Stimulated activated CD4-positive, alpha-beta T cell treated with anti-CD3 and anti-CD28 coated beads, Interleukin-1b, Interleukin-23, amount 100 ng/mL, for 1 hour (primary cell): ENCODE measurements at places on chromosomes 3 and 15.

GRCh38 chr3:52843108-52843865, 8.5 kb upstream of the MUSTN1 start:
- no peak for DNase-seq

DNA sequence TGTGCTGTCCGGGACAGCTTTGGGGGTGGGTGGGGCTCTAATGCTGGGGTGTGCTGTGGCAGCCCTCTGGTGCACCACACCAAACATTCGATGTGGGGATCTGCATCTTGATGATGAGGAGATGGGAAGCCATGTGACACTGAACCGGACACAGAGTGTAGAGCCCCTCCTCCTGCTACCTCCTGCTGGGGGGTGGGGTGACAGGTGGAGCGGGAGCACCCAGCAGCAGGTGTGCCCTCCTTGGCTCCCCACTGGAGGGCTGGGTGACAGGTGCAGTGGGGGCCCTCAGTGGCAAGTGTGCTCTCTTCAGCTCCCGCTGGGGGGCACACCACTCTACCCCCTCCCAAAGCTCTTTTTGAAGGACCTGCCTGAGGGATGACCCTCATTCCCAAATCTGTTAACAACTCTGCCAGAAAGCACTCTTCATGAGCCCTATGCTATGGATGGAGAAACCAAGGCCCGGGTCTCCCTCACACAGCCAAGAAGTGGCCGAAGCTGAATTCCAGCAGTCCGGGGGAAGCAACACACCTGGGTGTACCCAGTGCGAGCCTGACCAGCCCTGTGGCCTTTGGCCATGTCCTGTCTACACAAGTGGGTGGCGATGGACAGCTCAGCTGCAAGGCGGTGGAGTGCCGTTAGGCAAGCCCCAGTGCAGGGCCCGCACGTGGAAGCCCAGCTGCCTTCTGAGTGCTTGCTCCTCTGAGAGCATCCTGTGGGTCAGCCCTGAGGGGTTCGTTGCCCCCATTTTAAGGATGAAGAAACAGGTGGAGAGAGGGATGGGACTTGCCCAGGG, 609 bp upstream of the UROC1 start:
- no peak for DNase-seq

DNA sequence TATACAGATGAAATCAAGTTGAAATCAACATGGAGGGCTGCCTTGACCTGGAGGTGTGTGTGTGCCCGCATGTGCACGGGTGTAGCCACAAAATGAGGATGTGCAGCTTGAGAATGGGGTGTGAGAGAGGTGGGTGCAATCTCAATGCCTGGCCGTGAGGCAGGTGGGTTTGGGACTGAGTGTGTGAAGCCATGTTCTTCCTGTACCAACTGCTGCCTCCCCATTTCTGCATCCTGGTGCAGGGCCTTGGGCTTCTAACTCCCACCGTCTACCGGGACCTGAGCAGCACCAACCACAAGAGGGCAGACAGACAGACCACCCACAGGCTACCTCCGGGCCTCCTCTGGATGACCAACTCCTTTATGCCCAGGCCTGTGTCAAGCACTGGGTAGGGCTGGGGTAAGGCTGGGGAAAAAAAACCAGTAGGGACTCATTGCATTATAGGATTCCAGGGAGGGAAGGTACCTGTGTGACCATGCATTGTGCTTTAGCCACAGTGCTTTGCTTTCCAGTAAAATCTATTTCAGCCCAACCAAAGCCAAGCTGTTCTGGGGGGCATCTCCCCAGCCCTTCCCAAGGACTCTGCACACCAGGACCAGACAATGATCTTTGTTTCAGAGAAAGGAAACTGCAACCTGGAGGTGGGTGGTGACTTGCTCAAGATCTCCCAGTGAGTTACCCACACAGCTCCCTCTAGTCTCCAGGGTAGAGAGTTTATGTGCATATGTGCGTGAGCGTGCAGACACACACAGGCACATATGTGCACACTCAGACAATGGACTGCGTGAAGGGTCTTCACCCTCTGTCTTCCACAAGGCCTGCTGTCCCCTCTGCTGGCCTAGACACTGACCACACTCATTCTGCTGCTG, 162.2 kb upstream of the TLE3 start:
- no peak for DNase-seq

DNA sequence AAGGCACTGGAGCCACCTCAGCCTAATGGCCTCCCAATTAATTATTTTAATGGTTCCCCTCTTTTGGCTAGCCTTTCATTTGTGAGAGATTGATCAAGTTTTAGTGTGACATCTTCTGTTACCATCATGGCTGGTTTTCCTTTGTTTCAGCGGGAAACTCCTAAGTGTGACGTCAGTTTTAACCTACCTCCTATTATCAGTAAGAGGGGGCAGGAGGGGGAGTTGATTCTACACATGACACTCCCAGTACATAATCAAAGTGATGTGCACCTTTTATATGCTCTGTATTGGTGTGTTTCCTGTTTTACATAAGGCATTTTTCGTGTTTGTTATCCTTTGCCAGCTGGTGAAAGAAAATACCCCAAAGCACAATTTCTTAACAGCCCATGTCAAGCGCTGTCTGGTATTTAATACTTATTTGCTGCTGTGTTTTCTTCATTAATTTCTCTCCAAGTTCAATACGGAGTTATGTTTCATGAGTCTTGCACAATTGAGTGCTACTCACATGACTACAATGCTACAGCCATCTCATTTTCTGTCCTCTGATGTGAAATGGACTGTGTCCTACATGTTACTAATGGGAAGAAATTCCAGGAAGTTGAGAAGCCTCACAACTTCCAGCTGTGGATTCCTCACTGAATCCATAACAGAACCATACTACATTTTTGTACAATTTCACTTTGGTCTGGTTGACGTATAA, 52.2 kb upstream of the POLR2M start:
- no peak for DNase-seq

DNA sequence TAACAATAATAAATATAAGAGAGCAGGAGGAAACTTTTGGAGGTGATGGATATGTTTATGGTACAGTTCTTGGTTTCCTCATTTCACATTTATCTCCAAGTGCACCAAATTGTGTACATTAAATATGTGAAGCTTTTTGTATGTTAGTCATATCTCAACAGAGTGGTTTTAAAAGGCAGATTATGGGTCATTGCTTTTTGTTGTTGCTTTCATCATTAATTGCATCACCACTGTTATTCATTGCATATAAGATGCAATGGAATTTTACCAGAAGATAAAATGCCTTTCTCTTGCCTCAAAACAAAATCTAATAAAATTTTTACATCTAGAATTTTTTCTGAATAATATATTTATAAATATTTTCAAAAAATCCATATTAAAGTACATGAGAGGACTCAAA, 1198.9 kb upstream of the GBE1 start:
- no peak for DNase-seq

GRCh38 chr3:13494463-13495350, 14.6 kb downstream of the HDAC11 start:
- no peak for DNase-seq

- no peak for DNase-seq
Measured at GRCh38 chr3:8709801-8710507, 23.6 kb upstream of the CAV3 start.

DNA sequence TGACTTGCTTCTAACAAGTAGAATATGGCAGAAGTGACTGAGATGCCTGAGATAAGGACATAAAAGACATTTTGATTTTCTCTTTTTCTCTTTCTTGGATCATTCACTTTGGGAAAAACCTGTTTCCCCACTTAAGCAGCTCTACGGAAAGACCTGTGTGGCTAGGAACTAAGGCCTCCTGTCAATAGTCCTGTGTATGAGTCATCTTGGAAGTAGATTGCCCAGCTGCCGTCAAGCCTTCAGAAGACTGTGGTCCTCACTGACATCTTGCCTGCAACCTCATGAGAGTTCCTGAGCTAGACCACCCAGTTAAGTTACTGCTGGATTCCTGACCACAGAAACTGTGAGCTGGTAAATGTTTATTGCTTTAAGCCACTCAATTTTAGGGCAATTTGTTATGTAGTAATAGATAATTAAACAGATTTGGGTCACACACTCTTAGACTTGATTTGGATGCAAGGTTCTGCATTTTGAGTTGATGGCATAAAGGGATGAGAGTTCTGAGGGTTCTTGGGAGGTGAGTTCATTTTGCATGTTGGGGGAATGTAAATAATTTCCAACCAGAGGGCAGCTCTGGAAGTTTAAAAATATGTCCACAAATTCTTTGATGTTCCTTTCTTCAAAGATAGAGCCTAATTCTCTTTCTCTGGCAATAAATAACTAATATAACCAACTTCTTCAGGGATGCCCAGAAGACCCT, 229.2 kb downstream of the SQOR start:
- no peak for DNase-seq

GRCh38 chr3:177597311-177598096, 400.2 kb upstream of the TBL1XR1 start:
- no peak for DNase-seq

DNA sequence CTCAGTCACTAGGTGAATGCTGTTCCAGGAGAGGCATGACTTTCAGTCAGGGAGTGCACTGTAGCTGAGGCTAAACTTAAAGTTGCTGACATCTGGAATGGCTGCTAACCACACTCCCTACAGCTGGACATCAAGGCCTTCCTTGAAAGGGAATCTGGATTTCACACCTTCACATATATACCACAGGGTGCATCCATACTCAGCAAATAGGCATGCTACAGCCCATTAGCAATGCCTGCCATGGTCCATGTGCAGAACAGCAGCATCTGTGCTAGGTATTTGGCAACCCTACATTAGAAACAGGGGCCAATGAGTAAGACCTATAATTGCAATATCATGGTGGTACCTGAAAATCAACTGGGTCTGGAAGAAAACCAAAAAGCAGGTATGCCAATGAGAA, 74.8 kb downstream of the SNTN start:
- no peak for DNase-seq

GRCh38 chr15:42385206-42385979, 26.1 kb downstream of the CAPN3 start:
- DNase-seq = no peak

DNA sequence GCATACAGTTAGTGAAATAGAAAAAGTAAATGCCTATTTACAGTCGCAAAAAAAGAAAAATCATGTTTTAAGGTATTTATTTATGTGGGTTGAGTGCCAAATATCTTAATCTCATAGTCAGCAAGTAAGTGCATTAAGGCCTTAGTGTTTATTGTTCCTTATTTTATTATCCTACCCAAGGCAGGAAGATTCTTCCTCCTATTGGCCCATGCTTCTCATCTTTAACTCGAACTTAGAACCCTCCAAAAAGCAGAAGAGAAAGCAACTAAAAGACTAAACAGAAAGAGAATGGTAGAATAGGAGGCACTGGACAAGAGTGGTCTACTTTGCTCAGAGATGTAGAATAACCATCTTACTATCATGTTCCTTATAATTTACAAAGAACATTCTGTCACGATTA, 7.5 kb downstream of the RFX7 start:
- DNase-seq = no peak

- no peak for DNase-seq
Measured at GRCh38 chr3:190826018-190826417, 36.5 kb downstream of the GMNC start.

GRCh38 chr3:113898892-113899291, 48.9 kb upstream of the ZDHHC23 start:
- no peak for DNase-seq

GRCh38 chr3:23607184-23607847, 198.4 kb upstream of the UBE2E1 start:
- no peak for DNase-seq

- DNase-seq = no peak
Measured at GRCh38 chr15:88322461-88322860, 65.9 kb upstream of the NTRK3 start.

- DNase-seq = no peak
Measured at GRCh38 chr3:187046033-187046432, 93.3 kb downstream of the RPL39L start.

- no peak for DNase-seq
Measured at GRCh38 chr3:71857956-71858355, 73.0 kb upstream of the PROK2 start.

- DNase-seq = no peak
Measured at GRCh38 chr3:52430416-52430810, 14.5 kb downstream of the SEMA3G start.

GRCh38 chr15:65632780-65633375, 11.1 kb downstream of the SLC24A1 start:
- DNase-seq = no peak

DNA sequence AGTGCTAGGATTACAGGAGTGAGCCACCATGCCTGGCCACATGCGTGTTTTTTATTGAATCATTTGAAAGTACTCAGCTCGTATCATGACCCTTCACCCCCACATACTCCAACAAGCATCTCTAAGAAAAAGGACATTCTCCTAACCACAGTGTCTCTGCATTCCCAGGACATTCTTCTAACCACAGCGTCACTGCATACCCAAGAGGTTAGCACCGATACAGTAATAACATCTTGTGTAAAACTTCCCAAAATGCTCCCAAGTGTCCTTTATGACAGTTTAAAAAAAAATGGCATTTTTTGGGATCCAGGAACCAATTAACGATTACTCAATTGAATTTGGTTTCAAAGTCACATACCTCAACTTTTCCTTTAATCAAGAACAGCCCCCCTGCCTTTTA, 39.6 kb downstream of the FLNB start:
- DNase-seq = no peak
